ENCODE measurements at places on chromosomes 1 and 21. TPM values are rescaled to one million over a fixed set of nuclear protein-coding genes. Genes with fewer than 3 reads are reported as not detected.

- DNase-seq: no peak
- H3K36me3 ChIP-seq: peaks cover 8% of the 10 kb centered on the region
- H3K27ac ChIP-seq: no peak overlapping the region
- peaks cover 46% of the 10 kb centered on the region for H3K4me1 ChIP-seq
- H3K27me3 ChIP-seq: no peaks in the 10 kb centered on the region
- H3K4me3 ChIP-seq: no peak overlapping the region
Observed at GRCh38 chr1:9238550-9238949, 4.0 kb downstream of the H6PD start.

- H3K4me3 ChIP-seq: no peak overlapping the region
- peaks cover 2% of the 10 kb centered on the region for H3K4me1 ChIP-seq
- peaks cover 34% of the 10 kb centered on the region for H3K27me3 ChIP-seq
- no peak for DNase-seq
- H3K27ac ChIP-seq: no peak overlapping the region
Observed at GRCh38 chr1:109370712-109371340, 26.9 kb downstream of the SORT1 start.

DNA sequence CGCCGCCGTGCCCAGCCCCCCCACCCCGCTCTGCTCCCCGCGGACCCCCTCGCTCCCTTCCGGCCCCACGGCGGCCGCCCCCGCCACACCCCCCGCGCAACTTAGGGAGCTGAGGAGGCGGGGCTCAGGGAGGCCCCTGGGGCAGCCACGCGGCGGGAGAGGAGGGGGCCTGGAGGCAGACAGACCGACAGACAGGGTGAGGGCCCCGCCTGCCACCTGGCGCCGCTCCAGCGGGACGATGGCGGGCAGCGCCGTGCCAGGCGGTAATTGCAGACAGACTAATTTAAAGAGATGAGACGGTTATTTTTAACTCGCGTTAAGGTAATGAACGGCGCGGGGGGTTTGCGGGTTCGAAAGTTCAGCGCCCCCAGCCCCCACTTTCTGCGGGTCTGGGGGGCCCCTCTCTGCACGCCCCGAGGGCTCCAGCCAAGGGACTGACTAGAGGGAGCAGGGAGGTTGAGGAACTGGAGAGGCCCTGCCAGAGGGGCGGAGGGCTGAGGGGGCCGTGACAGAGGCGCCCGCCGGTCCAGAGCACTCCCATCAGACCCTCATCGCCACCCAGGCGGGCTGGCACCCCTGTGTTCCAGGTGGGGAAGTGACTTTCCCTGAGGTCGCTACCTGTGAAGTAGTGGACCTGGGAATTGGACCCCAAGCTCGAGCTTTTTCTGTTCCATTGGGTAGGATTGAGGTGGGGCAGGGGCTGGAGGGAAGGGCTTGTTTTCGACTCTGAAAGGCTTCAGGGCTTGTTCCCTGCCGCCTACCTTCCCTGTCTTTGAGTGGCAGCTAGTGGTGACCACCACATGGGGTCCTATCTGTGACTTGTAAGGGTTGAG is 5.4 kb downstream of the FOXO6 start:
- H3K27ac ChIP-seq: no peak overlapping the region
- H3K27me3 ChIP-seq: peaks cover 52% of the 10 kb centered on the region
- H3K4me3 ChIP-seq: peak overlapping the region; percentile 64
- no peaks in the 10 kb centered on the region for H3K36me3 ChIP-seq

ERICH3 gene
- 0.44 TPM for total RNA-seq

TTC22 gene
- total RNA-seq: 6.0 TPM

- H3K27ac ChIP-seq: no peak overlapping the region
- no peaks in the 10 kb centered on the region for H3K36me3 ChIP-seq
- no peak overlapping the region for H3K4me3 ChIP-seq
- H3K27me3 ChIP-seq: peaks cover 16% of the 10 kb centered on the region
- no peak for DNase-seq
Observed at GRCh38 chr1:5519366-5520135, 472.7 kb downstream of the NPHP4 start.

DDAH1 gene
- 0.07 TPM for total RNA-seq

GRCh38 chr1:194289569-194290266 is 1103.3 kb upstream of the B3GALT2 start:
- H3K4me1 ChIP-seq: peaks cover 23% of the 10 kb centered on the region
- no peaks in the 10 kb centered on the region for H3K36me3 ChIP-seq

DNA sequence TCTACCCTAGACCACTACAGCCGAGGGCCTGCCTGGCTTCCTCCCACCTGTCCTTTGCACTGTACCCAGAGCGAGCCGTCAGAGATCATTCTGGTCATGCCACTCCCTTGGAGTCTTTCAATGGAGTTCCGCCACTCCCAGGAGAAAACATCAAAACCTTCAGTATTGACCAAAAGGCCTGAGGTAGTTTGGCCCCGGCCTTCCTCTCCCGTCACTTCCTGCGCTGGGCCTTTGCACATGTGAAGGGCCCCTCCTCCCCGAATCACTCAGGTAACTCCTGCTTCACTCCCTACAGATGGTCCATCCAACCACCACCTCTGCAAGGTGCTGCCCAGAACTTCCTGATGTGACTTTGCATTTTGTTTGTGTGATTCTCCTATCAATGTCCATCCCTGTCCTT is 26.6 kb downstream of the UBE2G2 start:
- H3K4me1 ChIP-seq: no peaks in the 10 kb centered on the region
- H3K27me3 ChIP-seq: no peaks in the 10 kb centered on the region
- no peak for DNase-seq
- H3K4me3 ChIP-seq: no peak overlapping the region
- H3K36me3 ChIP-seq: peaks cover 82% of the 10 kb centered on the region
- no peak overlapping the region for H3K27ac ChIP-seq
